ENCODE measurements at places on chromosomes 5 and 9.
A peak's percentile ranks its signal among the peaks of the same experiment; 100 is the strongest.

DNA sequence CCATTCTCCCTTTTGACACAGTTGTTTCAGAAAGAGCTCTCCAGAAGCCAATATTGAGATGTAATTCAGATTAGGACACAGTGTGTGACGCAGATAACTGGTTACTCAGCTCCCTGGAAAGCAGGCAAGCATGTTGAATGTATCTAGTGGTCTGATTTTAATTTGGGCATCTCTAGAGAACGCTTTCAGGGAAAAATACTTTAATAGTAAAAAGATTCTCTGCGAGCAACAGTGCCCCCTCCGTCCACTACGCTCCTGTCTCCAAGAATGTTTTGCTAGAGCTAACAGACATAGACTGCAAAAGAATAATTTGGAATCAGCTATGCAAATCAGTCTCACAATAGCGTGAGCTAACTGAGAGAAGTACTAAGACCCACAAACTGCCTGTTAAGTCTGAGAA is 23.3 kb downstream of the CFAP90 start:
- peak; percentile 58 for DNase-seq

DNA sequence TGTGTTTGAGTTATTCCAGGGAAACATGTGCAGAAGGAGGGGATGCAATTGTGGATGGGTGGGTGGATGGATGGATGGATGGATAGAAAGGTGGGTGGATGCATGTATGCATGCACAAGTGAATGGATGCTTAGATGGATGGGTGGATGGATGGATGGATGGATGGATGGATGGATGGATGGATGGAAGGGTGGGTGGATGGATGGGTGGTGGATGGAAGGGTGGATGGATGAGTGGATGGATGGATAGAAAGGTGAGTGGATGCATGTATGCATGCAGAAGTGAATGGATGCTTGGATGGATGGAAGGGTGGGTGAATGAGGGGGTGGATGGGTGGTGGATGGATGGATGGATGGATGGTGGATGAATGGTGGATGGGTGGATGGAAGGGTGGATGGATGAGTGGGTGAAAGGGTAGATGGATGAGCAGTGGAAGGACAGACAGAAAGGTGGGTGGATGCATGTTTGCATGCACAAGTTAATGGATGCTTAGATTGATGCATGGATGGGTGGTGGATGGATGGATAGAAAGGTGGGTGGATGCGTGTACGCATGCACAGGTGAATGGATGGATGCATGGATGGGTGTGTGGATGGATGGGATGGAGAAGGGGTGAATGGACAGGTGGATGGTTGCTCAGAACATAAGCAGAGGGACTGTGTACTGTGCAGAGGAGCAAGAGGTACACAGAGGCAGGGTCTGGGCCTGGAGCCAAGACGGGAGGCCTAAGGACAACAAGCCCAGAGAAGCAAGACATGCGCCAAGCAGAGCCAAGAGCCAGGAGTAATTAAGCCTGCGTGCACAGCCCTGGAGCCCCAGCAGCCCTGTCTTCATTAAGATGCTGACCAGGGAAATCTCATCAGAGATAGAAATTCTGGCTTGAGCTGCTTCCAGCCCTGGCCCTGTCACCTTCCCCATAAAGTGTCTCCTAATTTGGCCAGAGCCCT is 84.6 kb upstream of the PPP1R26 start:
- DNase-seq, result no peak

DNA sequence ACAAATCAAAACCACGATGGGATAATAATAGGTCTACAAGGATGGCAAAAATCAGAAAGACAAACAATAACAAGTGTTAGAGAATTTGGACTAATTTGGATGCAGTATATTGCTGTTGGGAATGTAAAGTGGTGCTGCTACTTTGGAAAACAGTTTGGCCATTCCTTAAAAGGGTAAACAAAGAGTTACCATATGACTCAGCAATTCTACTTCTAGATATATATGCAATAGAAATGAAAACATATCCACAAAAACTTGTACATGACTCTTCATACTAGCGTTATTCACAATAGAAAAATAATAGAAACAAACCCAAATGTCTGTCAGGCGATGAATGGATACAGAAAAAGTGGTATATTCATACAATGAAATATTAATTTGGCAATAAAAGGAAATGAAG is 58.3 kb downstream of the JAK2 start:
- no peak for DNase-seq

DNA sequence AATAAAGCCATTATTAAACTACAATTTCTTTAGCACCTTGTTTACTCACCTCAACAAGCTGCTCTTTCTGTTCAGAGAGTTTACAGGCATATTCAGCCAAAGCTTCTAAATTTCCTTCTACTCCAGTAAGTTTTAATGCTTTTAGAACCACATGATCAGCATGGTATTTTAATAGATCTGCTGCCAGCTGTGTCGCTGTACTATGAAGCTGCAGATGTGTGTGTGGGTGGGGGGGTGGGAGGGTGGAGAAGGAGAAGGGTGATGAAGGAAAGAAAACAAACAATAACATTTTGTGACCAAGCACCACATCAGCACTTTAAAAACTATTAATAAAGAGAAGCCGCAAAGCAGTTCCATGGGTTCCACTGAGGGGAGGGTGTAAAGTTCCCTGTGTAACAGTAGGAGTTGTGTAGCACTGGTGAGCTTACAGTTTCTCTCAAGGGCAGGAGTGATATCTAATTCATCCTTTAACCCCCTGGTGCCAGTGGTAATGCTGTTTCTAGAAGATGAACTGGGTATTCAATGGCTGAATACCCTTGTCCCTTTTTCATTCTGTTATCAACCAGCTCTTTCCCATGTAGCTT is 38.5 kb downstream of the ABITRAM start:
- no peak for DNase-seq

GRCh38 chr9:105296445-105296844 is 52.0 kb downstream of the SLC44A1 start:
- DNase-seq, result no peak

DNA sequence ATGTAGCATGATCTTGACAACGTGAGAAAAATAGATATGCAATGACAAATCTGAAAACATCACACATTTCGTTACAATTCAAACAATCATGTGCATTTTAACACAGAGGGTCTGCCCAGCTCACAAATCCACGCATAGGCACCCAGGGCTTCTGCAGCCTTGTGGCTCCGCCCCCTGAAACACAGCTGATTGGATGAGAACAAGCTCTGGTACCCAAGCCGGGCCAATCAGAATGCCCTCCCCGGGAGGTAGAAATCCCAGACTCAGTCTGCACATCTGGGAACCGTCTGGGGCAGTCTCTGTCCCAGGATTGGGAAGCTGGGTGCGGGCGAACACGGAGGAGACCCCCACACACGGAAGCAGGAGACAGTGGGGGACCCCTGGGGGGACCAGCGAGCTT is 137.5 kb downstream of the GAPVD1 start:
- DNase-seq, result no peak

DNA sequence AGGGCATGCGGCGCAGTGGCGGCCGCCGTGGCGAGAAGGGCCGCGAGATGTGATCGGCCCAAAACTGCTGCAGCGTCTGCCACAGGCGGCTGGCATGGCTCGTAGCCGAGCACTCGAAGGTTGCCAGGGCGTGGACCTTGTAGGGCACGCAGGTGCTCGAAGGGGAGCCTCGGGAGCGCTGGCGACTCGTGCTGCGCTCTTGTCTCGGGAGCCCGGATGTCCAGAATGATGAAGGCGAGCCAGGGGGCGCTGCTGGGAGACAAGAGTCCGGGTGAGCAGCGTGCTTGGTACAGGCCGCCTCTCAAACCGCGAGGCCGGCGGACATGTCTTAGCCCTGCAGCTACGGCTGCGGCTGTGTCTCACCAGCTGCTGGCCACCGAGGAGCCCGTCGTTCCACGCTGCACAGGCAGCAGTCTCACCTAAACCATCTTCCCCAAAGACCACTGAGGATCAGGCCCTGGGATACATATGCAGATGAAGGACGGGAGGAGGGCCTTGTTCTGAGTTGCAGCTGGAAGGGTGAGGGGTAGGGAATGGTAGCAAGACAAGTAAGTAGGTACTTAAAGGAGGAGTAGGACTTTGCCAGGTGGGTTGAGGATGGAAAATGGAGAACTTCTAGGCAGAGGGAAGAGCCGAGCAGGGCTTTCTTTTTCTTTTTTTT is 1.7 kb downstream of the CBY3 start:
- DNase-seq, result peak; percentile 90

- no peak for DNase-seq
Observed at GRCh38 chr9:99050292-99050911, 54.5 kb upstream of the TGFBR1 start.

DNA sequence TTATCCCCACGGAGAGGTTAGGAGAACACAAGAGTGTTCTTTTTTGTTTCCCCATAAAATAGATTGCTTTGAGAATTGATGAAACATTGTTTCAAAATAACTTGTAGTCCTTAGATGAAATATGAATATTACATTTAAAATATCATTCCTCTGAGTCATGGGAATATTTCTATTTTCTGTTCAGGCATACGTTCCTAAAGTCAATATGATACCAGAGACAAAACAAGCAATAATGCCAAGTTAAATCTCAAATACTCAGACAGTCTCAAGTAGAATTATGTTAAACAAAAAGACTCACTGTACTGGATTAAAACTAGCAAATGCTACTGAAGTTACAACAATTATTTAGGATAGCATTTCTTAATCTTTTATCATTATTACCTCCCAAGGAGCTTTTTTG is 111.7 kb upstream of the C6 start:
- no peak for DNase-seq

- peak; percentile 64 for DNase-seq
Observed at GRCh38 chr5:115415143-115415491, 118.7 kb upstream of the CCDC112 start.

GRCh38 chr5:33801292-33801691 is 90.5 kb downstream of the ADAMTS12 start:
- DNase-seq, result no peak

- no peak for DNase-seq
Observed at GRCh38 chr9:107749787-107750444, 260.3 kb upstream of the KLF4 start.

GRCh38 chr5:56973473-56973872 is 21.6 kb upstream of the MIER3 start:
- no peak for DNase-seq

DNA sequence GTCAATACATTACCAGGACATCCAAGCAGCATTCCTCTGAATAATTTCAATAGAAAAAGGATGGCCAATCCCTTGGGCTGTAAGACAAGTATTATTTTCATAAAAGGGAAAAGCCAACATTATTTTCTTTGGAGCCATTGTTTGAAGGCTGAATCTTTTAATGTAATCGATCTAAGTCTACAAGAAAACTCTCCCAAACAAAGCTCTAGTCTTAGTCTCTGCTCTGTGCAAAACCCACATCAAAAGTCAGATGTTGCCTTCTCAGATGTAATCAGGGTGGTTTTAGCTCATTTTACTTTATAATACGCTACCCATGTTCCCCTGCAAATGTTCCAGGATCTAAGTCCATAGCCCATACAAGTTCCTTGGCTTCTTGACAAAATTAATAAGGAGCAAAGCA is 325.6 kb downstream of the TRPM3 start:
- no peak for DNase-seq

GRCh38 chr5:105587963-105588662 is 2025.5 kb upstream of the NUDT12 start:
- peak; percentile 18 for DNase-seq
